NCI-H460 (cell line): ENCODE measurements at places on chromosomes 3 and 15. TPM values are rescaled to one million over a fixed set of nuclear protein-coding genes. Genes with fewer than 3 reads are reported as not detected.
A peak's percentile ranks its signal among the peaks of the same experiment; 100 is the strongest.

GRCh38 chr3:514192-514591, 317.6 kb downstream of the CHL1 start:
- DNase-seq = peak; percentile 9

- DNase-seq = no peak
These were observed 6.1 kb upstream of the CHST14 start for GRCh38 chr15:40464595-40465185.

The SIDT1 gene
- total RNA-seq = not detected in 2 replicates

The ENTPD3 gene
- total RNA-seq = not detected in 2 replicates
